ENCODE measurements at places on chromosomes 11 and 22. TPM values are rescaled to one million over a fixed set of nuclear protein-coding genes. Genes with fewer than 3 reads are reported as not detected.

DNA sequence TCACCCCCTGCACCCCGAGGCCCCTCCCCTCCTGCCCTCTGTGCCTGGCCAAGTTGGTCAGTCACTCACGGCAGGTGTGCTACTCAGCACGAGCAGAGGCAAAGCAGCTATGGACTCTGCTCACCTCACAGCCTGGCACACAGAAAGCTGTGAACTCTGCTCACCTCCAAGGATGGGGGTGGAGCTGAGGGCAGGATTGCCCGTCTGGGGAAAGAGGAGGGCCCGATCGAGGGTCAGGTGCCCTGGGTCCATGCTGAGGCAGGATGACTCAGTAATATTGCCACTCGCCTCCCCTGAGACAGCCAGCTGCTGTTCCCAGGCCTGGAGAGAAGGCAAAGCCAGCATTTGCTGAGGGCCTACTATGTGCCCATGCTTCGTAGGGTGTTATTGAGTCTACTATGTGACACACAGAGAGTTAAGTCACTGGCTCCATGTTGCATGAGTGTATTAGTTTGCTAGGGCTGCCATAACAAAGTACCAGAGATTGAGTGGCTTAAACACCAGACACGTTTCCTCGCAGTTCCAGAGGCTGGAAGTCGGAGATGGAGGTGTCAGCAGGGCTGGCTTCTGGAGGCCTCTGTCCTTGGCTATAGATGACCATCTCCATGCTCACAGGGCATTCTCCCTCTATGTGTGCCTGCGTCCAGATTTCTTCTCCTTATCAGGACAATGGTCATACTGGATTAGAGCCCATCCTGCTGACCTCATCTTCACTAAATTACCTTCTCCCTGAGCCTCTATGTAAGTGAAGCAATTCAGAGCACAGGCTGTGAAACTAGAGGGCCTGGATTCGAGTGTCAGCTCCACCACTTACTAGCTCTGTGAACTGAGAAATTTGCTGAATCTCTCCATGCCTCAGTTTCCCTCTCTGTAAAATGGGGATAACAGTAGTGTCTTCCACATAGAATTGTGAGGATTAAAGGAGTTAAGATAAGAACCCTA lies 13.2 kb upstream of the TSKU start:
- no peak for DNase-seq

- DNase-seq: peak; percentile 86
These were observed at the start of gene GCAT for GRCh38 chr22:37807410-37808293. Gene GCAT (plus strand): TSS chr22:37807934. CDS start chr22:37807968, 34 bp downstream.

DNA sequence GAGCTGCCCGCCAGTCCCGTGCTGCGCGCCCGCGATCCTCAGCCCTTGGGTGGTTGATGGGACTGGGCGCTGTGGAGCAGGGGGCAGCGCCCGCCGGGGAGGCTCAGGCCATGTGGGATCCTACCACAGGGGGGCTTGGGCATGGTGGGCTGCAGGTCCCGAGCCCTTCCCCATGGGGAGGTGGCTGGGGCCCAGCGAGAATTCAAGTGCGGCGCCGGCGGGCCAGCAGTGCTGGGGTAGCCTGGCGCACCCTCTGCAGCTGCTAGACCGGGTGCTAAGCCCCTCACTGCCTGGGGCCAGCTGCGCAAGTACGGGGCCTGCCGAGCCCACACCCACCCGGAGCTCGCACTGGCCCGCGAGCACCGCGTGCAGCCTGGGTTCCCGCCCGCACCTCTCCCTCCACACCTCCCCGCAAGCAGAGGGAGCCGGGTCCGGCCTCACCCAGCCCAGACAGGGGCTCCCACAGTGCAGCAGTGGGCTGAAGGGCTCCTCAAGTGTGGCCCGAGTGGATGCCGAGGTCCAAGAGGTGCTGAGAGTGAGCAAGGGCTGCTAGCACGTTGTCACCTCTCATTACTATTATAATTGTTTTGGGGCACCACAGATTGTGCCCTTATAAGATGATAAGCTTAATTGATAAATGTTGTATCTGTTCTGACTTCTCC lies 333.2 kb downstream of the CASP12 start:
- no peak for DNase-seq

GRCh38 chr11:19614370-19614940 lies 98.2 kb upstream of the NAV2 start:
- DNase-seq: no peak

- no peak for DNase-seq
These were observed 5.5 kb upstream of the IFITM10 start for GRCh38 chr11:1755692-1756561.

DNA sequence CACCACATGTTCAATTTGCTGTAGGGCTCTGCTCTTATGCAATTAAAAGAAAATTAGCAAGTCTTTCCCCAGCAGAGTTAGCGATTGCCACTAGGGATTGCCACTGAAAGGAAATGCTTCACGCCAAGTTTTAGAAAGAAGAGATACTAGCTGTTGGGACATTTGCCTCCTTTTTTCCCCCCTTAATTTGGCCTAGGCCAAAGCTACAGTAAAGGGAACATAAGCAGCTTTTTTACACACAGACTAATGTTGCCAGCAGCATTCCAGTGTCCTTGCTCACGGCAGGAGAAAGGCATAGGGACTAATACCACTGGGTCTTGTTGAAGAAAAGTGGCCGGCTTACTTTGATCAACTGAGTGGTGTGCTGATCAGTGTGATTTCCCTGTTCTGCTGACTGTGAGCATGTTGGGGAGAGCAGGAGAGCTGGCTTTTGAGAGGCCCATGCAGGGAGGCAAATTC lies 71.2 kb downstream of the PHF21A start:
- DNase-seq: peak; percentile 70

- no peak for DNase-seq
These were observed 32.3 kb downstream of the MIAT start for GRCh38 chr22:26689513-26690301.

DNA sequence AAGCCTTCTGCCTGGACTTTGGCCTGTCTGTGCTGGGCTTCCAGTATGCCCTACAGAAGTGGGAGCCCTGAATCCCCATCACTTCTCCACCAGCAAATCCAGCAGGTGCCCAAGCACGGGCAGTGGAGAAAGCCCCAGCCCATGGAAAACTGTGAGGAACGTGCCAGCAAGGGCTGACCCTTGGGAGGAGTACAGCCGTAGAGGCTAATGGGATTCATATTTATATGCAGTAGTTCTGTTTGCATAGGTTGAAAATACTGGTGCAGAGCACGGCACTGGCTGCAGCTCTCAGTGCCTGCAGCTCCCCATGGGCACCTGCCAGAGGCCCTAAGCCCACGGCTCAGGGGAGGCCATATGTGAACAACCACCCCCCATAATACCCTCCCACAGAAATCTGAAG lies 10.1 kb downstream of the NAGA start:
- no peak for DNase-seq

DNA sequence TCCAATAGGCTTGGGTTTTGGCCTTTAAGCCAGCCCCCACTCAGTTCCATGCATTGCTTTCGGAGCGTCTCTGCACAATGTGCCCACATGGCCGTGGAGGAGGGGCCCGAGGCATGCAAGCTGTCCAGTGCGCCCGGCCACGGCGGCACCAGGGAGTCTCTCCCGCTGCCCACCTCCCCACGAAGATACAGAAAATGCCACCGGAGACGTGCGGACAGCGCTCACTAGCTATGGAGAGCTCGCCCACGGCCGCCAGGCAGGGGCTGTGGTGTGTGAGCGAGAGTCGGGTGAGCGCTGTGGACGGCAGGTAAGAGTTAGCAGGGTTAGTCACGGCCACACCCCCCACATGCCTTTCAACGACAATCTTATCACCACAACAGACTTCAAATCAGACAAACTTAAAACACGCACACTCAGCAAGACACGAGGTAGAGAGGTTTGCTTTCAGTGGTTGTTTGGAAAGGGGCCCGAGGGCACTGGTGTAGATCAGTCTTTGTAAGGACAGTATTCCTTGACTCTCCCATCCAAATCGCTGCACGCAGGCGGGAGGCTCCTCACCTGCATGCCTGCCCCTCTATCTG lies 18.7 kb upstream of the BID start:
- no peak for DNase-seq

The ARHGAP8 gene
- total RNA-seq: 22.9 TPM

DNA sequence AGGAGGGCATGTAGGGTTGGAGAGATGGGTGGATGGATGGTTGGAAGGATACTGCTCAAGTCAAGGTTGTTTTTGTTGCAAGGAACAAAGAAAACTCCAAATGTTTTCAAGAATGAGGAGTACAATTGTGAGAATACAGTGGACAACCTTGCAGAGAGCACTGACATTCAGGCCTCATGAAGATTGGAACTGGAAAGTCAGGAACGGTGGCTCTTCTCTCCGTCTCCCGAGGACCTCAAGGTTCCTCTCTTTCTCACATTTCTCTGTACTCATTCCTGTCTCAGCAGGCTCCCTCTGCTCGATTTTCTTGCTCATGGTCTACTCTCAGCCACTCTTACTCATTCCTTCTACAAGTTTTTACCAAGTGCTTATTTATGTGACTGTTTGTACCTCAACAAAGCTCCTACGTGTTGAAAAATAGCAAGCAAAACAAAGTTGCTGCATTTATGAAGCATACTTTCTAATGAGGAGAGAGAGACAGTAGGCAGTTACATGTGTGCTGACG lies 97.6 kb downstream of the SWAP70 start:
- DNase-seq: no peak

The GRIA4 gene
- not detected for total RNA-seq

- no peak for DNase-seq
These were observed 541 bp downstream of the MICAL2 start for GRCh38 chr11:12110714-12111548.

- DNase-seq: no peak
These were observed 23.8 kb downstream of the IGHMBP2 start for GRCh38 chr11:68927280-68928135.

The MMP11 gene
- total RNA-seq: 41.9 TPM
